ENCODE measurements at places on chromosomes 2 and 18.

DNA sequence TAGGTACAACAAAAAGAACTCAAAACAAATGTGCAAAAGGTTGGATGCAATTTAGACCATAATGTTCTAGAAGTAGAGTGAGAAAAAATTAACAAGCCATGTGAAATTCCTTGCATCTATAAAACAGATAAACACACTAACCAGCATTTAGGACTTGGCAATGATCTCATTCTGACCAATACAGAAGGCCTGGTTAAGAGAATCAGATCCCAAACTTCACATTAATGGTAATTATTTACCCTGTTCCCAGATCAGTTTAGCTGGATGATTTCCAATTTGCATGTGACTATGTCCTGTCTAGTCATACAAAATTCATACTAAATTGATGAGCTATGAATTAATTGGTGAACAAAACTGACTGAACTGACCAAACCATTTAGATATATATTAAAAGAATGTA, 98.4 kb upstream of the FIGN start:
- H3K27me3 ChIP-seq = peaks cover 5% of the 10 kb centered on the region
- H3K4me3 ChIP-seq = no peak overlapping the region
- peaks cover 5% of the 10 kb centered on the region for H3K4me1 ChIP-seq
- no peak for DNase-seq
- H3K36me3 ChIP-seq = no peaks in the 10 kb centered on the region

- peaks cover 13% of the 10 kb centered on the region for H3K27me3 ChIP-seq
- H3K27ac ChIP-seq = peak overlapping the region; percentile 38
- H3K4me3 ChIP-seq = no peak overlapping the region
- DNase-seq = no peak
- peaks cover 3% of the 10 kb centered on the region for H3K4me1 ChIP-seq
Measured at GRCh38 chr2:43882312-43882711, 43.5 kb downstream of the ABCG8 start.

- DNase-seq = no peak
- peaks cover 5% of the 10 kb centered on the region for H3K27me3 ChIP-seq
- peak overlapping the region; percentile 76 for H3K27ac ChIP-seq
- H3K4me1 ChIP-seq = peaks cover 36% of the 10 kb centered on the region
- H3K36me3 ChIP-seq = peaks cover 3% of the 10 kb centered on the region
- no peak overlapping the region for H3K4me3 ChIP-seq
Measured at GRCh38 chr2:237012577-237013267, 73.0 kb upstream of the COPS8 start.

DNA sequence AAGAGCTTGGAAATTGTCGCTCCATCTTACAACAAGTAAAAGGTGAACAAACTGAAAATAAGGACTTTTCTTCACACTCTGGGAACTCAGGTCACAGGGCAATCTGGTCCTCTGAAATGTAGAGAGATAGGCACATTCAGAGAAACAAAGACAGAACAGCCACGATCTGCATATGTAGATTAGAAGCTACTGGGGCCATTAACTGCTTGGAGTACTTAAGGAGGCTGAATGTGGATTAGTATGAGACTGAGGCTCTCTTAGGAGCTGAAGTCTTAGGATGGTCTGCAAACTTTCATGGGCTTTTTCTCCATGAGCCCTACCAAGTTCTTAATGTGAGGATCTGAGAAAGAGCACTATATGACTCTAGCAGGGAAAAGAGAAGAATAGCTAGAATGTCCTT, 265.3 kb upstream of the NXPH2 start:
- no peak overlapping the region for H3K4me3 ChIP-seq
- H3K36me3 ChIP-seq = no peaks in the 10 kb centered on the region
- peaks cover 20% of the 10 kb centered on the region for H3K4me1 ChIP-seq
- DNase-seq = no peak
- no peaks in the 10 kb centered on the region for H3K27me3 ChIP-seq

DNA sequence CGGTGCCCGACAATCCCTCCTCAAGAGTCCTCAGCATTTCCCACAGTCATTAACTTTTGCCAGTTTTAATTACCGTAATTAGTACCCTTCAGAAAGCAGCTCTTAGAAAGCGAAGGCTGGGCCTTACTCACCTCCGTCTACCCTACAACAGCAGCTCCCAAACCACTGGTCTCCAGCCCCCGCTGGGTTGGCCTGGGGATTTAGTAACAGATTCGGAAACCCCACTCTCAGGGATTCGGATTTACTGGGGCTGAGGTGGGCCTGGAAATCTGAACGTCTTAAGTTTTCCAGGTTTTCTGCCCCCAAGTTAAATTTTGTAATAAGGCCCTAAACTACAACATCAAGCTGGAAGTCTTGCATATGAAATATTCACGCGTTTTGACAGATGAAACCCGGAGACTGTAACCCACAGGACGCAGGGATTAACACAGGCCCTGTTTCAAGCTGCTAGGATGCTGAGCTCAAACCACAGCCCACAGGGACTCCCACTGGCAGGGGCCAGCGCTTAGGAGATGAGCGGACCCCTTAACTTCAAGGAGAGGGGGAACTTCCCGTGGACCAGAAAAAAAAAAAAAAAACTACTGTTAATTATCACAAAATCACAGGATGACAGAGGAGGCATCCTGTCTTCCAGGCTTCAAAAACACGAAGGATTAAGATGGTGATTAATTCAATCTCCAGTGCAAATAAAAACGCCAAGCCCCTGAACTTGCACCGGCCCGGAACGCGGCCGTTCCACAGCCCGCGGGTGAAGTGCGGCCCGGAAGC, 985 bp downstream of the ILKAP start:
- H3K27me3 ChIP-seq = no peaks in the 10 kb centered on the region
- no peak for DNase-seq
- peak overlapping the region; percentile 90 for H3K27ac ChIP-seq
- H3K4me1 ChIP-seq = peaks cover 22% of the 10 kb centered on the region

GRCh38 chr2:29644949-29645348, 276.4 kb downstream of the ALK start:
- no peaks in the 10 kb centered on the region for H3K36me3 ChIP-seq
- no peak overlapping the region for H3K4me3 ChIP-seq
- no peaks in the 10 kb centered on the region for H3K4me1 ChIP-seq
- no peak for DNase-seq
- peaks cover 14% of the 10 kb centered on the region for H3K27me3 ChIP-seq

GRCh38 chr2:196213252-196213980, 42.0 kb upstream of the STK17B start:
- no peaks in the 10 kb centered on the region for H3K27me3 ChIP-seq
- peaks cover 11% of the 10 kb centered on the region for H3K36me3 ChIP-seq
- H3K4me1 ChIP-seq = no peaks in the 10 kb centered on the region
- H3K4me3 ChIP-seq = no peak overlapping the region
- H3K27ac ChIP-seq = no peak overlapping the region

DNA sequence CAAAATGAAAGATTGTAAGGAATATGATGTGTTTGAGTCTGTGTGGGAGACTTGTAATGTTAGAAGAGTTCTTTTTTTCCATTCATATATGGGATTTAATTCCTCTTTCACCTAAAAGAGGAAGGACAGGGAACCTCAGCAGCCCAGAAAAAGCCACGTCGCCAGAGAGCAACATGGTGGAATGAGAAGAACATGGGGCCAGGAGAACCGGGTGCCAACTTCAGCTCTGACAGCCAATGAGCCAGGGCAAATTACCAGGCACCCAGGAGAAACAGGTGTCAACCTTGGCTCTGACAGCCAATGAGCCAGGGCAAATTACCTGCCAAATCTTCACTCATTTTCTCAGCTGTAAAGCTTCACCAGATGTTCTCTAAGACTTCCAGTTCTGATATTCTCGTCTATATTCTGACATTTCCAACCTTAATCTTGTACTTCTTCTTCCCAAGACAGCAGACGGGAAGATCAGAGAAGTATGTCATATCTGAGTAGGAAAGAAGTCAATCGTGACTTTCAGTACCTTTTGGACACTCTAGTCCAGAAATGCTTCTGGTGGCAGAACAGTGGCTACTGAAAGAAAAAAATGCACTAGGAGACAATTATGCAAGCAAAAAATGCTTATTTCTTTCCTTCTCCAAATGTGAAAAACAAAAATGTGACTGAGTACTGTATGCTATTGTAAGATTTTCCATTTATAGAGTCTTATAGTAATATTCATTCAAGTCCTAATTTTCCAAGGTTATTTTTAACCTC, 79.2 kb upstream of the COL5A2 start:
- H3K27me3 ChIP-seq = no peaks in the 10 kb centered on the region
- no peak overlapping the region for H3K4me3 ChIP-seq
- DNase-seq = no peak
- no peak overlapping the region for H3K27ac ChIP-seq
- no peaks in the 10 kb centered on the region for H3K36me3 ChIP-seq
- peaks cover 2% of the 10 kb centered on the region for H3K4me1 ChIP-seq

- no peak overlapping the region for H3K4me3 ChIP-seq
- H3K4me1 ChIP-seq = peaks cover 6% of the 10 kb centered on the region
- peaks cover 6% of the 10 kb centered on the region for H3K36me3 ChIP-seq
- DNase-seq = no peak
Measured at GRCh38 chr18:33700513-33700976, 122.5 kb downstream of the ASXL3 start.
